MCF 10A (cell line): ENCODE measurements at places on chromosomes 2 and 18. TPM values are rescaled to one million over a fixed set of nuclear protein-coding genes. Genes with fewer than 3 reads are reported as not detected.

GRCh38 chr2:203682688-203683130, 23.7 kb upstream of the CD28 start:
- peak overlapping the region; percentile 80 for H3K27ac ChIP-seq
- peak; percentile 94 for DNase-seq
- peak overlapping the region; percentile 26 for H3K4me3 ChIP-seq
- peaks cover 4% of the 10 kb centered on the region for H3K36me3 ChIP-seq

GCG gene
- total RNA-seq: not detected in 2 replicates

GRCh38 chr18:9631814-9632496, 17.6 kb upstream of the PPP4R1 start:
- peaks cover 6% of the 10 kb centered on the region for H3K4me1 ChIP-seq
- H3K27me3 ChIP-seq: no peaks in the 10 kb centered on the region
- H3K4me3 ChIP-seq: no peak overlapping the region
- DNase-seq: peak; percentile 49
- H3K36me3 ChIP-seq: no peaks in the 10 kb centered on the region

GRCh38 chr18:41075212-41075611, 879.8 kb upstream of the PIK3C3 start:
- peak overlapping the region; percentile 66 for H3K27ac ChIP-seq
- peaks cover 22% of the 10 kb centered on the region for H3K4me1 ChIP-seq
- H3K27me3 ChIP-seq: no peaks in the 10 kb centered on the region
- H3K36me3 ChIP-seq: no peaks in the 10 kb centered on the region
- peak; percentile 28 for DNase-seq

EN1 gene
- not detected in 2 replicates for total RNA-seq

- peaks cover 4% of the 10 kb centered on the region for H3K4me1 ChIP-seq
- H3K36me3 ChIP-seq: no peaks in the 10 kb centered on the region
- H3K27me3 ChIP-seq: no peaks in the 10 kb centered on the region
- peak; percentile 36 for DNase-seq
- no peak overlapping the region for H3K4me3 ChIP-seq
- H3K27ac ChIP-seq: no peak overlapping the region
Measured at GRCh38 chr2:236919209-236919608, 166.5 kb upstream of the COPS8 start.

MC4R gene
- total RNA-seq: not detected in 2 replicates

- no peak for DNase-seq
- no peaks in the 10 kb centered on the region for H3K4me1 ChIP-seq
- no peaks in the 10 kb centered on the region for H3K36me3 ChIP-seq
- H3K4me3 ChIP-seq: no peak overlapping the region
- H3K27me3 ChIP-seq: peaks cover 4% of the 10 kb centered on the region
- no peak overlapping the region for H3K27ac ChIP-seq
Measured at GRCh38 chr2:114161371-114161770, 271.5 kb downstream of the ACTR3 start.

DNA sequence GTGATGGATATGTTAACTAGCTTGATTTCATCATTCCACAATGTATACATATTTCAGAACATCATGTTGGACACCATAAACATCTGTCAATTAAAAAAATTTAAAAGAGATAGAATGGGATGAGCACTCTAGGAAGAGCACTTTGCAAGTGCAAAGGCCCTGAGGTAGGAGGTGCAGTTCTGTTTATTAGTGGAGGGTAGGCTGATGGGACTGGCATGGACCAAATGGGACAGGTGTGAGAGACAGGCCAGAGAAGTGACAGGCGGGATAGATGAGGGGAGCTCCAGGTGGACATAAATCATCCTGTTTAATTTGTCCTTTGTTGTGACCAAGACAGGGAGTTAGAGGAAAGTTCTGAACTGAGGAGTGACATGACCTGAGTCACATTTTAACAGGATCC, 477.9 kb downstream of the TSN start:
- H3K4me3 ChIP-seq: no peak overlapping the region
- H3K27ac ChIP-seq: no peak overlapping the region
- H3K36me3 ChIP-seq: peaks cover 6% of the 10 kb centered on the region
- no peaks in the 10 kb centered on the region for H3K27me3 ChIP-seq
- peaks cover 29% of the 10 kb centered on the region for H3K4me1 ChIP-seq

- H3K27me3 ChIP-seq: no peaks in the 10 kb centered on the region
- no peak overlapping the region for H3K27ac ChIP-seq
- no peak overlapping the region for H3K4me3 ChIP-seq
- DNase-seq: no peak
Measured at GRCh38 chr18:68172842-68173549, 541.9 kb downstream of the TMX3 start.

DNA sequence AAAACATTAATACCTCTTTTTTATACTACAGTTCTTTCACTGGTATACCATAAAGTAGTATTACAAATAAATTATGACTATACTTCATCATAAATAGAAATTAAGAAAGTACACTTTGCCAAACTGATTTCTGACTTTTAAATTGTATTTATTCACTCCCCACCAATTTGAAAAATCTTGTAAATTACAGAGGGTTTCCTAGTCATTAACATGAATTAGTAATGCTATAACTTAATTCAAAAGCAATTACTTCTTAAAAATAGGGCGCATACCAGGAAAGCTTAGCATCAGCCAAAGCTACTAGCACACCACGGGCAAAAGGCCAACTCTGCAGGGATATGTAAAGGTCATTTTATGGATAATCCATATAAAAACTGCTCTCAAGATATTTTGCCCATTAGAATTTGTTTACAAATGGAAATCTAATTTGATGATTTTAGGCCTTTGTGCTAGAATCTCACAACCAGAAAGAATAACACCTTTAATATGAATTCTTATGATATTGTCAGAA, 142.3 kb downstream of the PIGN start:
- H3K27me3 ChIP-seq: no peaks in the 10 kb centered on the region
- no peak overlapping the region for H3K27ac ChIP-seq
- DNase-seq: no peak

TNFAIP6 gene
- total RNA-seq: 1.8 and 3.7 TPM in 2 replicates

DNA sequence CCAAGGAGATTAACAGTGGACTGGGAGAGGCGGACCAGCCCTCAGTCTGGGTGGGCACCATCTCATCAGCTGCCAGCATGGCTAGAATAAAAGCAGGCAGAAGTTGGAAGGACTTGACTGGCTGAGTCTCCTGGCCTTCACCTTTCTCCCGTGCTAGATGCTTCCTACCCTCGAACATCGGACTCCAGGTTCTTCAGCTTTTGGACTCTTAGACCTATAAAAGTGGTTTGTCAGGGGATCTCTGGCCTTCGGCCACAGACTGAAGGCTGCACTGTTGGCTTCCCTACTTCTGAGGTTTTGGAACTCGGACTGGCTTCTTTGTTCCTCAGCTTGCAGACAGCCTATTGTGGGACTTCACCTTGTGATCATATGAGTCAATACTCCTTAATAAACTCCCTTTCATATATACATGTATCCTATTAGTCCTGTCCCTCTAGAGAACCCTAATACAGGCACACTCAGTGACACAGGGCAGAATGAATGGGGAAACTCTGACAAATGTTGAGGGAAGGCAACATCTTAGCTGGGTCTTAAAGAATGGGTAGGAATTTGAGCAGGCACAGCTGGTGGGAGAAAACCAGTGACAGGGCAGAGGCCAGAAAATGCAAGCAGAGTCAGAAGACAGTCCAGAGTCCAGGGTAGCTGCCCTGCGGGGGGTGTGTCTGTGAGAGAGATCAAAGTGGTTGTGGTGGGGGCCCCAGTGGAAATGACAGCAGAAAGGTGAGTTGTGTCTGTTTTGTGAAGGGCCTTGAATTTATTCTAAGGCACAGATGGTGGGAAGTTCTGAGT, 108.1 kb upstream of the CD302 start:
- H3K4me3 ChIP-seq: no peak overlapping the region
- DNase-seq: no peak
- peaks cover 6% of the 10 kb centered on the region for H3K36me3 ChIP-seq
- peaks cover 4% of the 10 kb centered on the region for H3K4me1 ChIP-seq

SPDYA gene
- total RNA-seq: 2.6 and 2.8 TPM in 2 replicates

DNA sequence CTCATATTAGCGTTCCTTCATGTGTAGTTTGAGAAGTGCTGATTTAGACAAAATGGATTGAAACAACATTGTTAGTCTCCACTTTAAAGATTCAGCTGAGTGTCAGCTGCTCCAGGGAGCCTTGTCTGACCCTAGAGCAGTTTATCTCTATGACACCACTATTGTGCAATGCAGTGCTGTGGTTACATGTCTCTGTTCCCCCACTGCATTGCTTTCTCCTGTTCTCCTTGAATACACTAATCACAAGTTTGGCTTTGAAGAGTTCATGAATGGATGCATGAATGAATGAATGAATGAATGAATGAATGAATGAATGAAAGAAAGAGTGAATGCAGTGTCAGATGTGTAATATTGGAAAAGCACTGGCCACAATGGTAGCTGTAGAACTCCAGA, 38.3 kb downstream of the GCG start:
- no peaks in the 10 kb centered on the region for H3K36me3 ChIP-seq
- no peak overlapping the region for H3K27ac ChIP-seq
- peaks cover 16% of the 10 kb centered on the region for H3K4me1 ChIP-seq
- DNase-seq: peak; percentile 72

REG3A gene
- total RNA-seq: not detected in 2 replicates

DNA sequence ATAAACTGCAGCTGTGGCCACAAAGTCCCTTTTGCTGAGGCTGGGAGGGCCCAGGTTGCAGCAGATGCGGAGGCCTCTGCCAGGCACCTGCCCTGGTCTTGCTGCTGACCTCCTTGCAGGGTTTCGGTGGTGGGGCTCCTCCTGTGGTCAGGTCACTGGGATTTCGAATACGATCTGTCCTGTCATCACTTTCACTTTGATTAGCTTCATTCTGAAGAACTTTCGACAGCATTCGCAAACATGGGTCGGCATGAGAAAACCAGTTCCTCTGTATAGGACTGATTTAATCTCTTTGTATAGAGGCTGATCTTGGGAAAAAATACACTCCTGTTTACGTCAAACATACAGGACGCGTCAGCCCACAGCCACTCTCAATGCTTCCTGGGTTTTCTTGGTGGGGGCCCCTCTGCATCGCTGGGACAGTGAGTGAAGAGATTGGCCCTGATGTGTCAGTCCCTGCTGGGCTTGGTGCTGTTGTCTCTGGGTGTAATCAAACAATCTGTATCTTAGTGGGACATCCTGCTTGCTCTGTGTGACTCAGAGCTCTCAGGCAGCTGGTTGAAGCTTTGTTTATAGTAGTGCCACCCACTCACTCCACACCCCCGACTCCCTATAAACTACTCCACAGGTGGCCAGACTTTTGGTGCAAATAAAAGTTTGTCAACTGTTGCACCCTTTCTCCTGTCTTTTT, 209.4 kb upstream of the CXCR4 start:
- peaks cover 13% of the 10 kb centered on the region for H3K27me3 ChIP-seq
- peaks cover 9% of the 10 kb centered on the region for H3K4me1 ChIP-seq
- no peaks in the 10 kb centered on the region for H3K36me3 ChIP-seq
- no peak overlapping the region for H3K27ac ChIP-seq

EFEMP1 gene
- total RNA-seq: 125 and 163 TPM in 2 replicates

DNA sequence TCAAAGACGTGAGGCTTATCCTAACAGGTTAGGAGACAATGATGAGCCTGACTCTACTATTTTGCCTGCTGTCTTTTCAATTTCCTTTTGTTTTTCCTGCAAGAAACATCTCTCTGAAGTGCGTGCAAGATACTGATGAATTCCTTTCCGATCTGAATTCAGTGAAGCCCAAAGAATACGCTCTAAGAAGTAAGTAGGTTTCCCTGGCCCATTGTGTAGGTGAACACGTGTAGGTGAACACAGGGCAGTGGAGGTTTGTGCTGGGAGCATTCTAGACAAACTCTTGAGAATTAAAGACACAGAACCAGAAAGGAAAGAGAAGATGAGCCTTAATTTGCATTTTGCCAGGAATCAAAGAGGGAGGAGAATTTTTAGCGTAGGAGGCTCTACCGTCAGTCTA, 132.0 kb downstream of the ZNF532 start:
- H3K27ac ChIP-seq: peak overlapping the region; percentile 33
- peaks cover 42% of the 10 kb centered on the region for H3K4me1 ChIP-seq
- no peak overlapping the region for H3K4me3 ChIP-seq
- no peaks in the 10 kb centered on the region for H3K27me3 ChIP-seq
- no peaks in the 10 kb centered on the region for H3K36me3 ChIP-seq

DNA sequence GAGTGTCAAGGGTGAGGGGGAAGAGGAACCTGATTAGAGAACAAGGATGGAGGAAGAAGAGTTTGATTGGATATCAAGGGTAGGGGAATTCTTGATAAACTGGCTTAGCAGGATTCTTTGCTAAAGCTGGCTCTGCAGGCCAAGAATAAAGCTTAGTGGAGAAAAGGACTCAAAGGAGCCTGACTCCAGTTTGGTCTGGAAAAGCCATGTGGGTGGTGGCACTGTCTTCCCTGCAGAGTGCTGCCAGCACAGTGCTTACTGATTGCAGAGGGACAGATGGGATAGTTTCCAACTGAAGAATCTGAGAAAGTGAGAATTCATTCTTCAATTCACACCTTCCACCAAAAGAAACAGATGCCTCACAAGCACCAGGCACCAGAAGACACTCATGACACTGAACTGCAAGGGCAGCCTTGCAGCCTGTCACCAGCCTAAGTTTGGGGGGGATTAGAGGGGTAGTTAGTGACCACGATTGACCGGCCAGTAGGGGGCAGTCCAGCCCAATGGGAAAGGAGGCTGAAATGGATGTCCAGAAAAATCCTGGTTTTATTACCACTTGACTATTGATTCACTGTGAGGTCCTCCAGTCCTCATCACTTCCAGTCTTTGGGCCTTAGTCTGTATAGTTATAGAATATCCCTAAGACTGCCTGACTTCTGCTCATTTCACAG, 334.5 kb downstream of the SMAD2 start:
- no peaks in the 10 kb centered on the region for H3K4me1 ChIP-seq
- H3K27me3 ChIP-seq: peaks cover 46% of the 10 kb centered on the region
- no peak overlapping the region for H3K27ac ChIP-seq
- H3K4me3 ChIP-seq: no peak overlapping the region
- DNase-seq: peak; percentile 38
- H3K36me3 ChIP-seq: no peaks in the 10 kb centered on the region

DNA sequence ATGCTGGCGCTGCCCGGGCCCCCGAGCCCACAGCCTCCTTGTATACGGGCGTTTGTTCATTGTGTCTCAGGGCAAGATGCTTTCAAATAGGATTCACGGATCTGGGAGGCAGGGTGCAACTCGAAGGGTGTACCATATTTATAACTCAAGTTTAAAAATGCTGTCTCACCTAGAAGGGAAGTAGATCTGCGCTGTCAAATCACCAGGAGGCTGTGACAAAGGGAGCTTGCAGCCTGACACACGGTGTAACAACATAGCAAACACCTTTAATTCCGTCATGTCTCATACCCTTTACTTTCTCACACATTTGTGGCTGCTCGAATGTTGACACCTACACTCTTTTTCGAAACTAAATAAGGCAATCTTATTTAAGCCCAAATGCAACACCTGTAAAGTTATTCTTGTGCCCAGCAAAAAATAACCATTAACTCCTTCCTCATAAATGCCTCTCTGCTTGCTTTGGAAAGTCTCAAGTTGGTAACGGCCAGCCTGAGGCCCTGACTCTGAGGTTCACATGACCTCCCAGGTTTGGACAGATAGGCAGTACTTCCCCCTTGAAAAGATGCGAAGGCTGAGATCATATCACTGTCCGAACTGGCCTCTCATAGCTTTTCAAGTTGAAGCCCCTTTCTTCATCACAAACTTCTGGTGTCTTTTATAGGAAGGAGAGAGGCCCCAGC, 11.6 kb downstream of the ZEB2 start:
- H3K4me1 ChIP-seq: peaks cover 28% of the 10 kb centered on the region
- no peak overlapping the region for H3K4me3 ChIP-seq
